ENCODE measurements at places on chromosomes 16 and 17. TPM values are rescaled to one million over a fixed set of nuclear protein-coding genes. Genes with fewer than 3 reads are reported as not detected.

The MMP15 gene
- 7.0 TPM for total RNA-seq

The TRIM16 gene
- 62.5 TPM for total RNA-seq

The HS3ST4 gene
- total RNA-seq, result 33.5 TPM

The TBC1D26 gene
- total RNA-seq, result 0.39 TPM

DNA sequence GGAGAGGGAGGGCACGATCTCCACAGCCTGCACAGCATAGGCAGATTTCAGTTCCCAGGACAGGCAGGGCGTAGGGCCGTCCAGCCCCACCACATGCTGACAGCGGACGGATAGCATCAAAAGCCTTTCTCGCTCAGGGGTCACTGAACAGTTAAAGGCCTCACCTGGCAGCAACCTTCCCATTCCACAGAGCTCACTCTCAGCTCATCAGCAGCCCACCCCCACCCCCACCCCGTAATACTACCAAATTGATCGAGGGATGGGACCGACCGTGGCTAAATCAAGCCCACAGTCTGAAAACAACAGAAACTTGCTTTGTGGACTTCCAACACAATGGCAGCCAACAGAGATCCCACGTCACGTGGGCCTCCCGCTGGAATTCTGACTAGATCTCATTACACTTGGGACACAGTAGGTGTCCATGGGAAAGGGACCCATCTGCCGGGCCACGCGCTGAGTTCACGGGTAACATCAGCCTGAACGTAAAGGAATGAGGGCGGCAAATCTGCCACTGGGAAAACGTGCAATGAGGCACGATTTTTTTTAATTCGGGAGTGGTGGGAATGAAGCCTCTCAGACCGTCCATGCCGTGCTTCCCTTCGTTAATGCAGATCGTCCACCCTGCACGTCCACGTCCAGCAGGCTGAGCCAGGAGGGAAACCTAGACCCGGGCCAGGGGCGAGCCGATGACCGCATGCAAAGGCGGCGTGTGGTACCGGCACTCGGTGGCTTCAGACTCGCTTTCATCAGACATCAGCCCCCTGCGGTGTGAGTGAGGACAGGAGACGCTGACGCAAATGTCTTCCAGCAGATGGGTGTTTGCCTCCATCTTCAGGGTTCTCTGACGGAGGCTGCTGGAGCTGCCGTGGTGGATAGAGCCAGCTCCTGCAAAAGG, 92.1 kb downstream of the TBC1D16 start:
- no peak for DNase-seq

GRCh38 chr17:9028988-9029570, 7.8 kb downstream of the NTN1 start:
- DNase-seq, result no peak

DNA sequence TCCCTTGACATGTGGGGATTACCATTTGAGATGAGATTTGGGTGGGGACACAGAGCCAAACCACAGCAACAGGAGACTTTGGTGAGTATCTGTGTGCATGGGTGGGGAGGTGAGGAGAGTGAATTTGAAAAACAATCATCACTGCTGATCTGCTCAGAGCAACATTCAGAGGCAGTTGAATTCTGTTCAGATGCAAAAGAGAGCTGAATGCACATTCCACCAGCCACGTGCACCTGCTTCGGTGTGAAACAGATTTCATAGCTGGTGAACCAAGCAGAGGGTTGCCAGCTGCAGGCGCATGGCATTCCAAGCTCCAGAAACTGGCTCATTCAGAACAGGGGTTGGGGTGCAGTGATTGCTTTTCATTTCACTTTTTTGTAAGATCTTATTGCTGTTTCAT, 233.1 kb upstream of the FOXF1 start:
- DNase-seq, result no peak

DNA sequence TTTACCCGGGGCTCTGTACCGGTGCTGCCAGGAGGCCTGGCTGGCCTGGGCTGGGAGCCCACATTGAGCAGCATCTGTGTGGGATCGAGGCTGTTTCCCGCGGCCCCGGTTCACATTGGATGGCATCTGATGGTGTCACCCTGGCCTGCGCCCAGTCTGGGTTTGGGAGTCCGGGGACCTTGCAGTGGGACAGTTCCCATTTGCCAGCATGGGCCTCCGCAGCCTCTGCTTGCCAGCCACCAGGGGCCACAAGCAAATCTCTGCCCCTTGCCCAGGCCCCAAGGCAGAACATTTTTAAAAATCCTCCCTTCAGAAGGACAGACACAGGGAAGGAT, 64.5 kb downstream of the BANP start:
- no peak for DNase-seq

- peak; percentile 33 for DNase-seq
Observed at GRCh38 chr17:82698974-82699442, 510 bp upstream of the RAB40B start.

GRCh38 chr17:12342161-12342560, 321.5 kb downstream of the MAP2K4 start:
- DNase-seq, result no peak

DNA sequence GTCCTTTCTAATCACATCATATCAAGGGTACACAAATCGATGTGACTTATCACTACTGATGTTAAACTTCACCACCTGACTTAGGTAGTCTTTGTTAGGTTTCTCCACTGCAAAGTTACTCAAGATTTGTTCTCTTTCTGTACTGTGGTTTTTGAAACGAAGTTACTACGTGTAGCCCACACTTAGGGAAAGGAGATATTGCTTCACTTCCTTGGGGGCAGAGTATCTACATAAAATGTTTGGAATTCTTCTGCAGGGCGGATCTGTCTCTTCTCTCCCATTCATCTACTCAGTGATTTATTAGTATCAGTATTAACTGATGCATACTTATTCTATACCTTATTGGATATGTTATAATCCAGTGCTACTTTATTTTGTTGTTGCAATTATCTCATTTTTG, 403.6 kb upstream of the MON1B start:
- no peak for DNase-seq

DNA sequence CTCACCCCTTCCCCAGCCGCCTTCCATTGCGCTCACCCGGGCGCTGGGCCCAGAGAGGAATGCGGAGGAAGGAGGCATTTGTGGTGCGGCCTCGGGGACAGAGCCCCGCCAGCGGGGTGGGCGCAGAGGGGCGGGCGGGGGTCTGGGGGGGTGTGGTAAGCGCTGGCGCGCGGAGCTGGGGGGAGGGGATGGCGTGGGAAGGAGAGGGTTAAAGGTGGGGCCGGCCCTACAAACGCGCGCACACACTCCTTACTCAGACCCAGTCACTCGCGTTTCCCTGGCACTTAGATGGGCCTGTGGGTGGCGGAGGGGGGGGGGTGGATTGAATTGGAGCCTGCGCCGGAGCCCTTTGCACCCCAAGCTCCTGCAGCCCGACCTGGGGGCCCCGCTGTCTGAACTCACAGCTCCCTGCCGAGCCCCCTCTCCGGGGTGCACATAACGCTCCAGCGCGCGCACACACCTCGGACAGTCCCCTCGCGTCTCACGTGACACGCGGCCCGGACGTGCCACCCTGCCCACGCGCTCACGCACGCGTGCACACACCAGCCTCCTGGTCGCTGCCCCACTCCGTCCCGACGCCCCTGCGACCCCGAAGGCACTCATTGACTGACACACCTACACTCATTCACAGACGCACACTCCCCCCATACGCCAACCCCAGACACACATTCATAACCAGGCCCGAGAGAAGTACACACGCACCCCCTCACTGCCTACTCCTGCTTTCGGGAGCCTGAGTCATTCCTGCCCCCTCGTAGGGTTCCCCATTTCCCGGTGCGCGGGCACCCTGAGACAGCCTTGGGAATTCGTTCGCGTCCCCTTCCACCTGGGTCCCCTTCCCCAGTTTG, 844 bp downstream of the TBKBP1 start:
- DNase-seq, result peak; percentile 51

GRCh38 chr17:31560616-31561235, 169.3 kb downstream of the RAB11FIP4 start:
- DNase-seq, result no peak

DNA sequence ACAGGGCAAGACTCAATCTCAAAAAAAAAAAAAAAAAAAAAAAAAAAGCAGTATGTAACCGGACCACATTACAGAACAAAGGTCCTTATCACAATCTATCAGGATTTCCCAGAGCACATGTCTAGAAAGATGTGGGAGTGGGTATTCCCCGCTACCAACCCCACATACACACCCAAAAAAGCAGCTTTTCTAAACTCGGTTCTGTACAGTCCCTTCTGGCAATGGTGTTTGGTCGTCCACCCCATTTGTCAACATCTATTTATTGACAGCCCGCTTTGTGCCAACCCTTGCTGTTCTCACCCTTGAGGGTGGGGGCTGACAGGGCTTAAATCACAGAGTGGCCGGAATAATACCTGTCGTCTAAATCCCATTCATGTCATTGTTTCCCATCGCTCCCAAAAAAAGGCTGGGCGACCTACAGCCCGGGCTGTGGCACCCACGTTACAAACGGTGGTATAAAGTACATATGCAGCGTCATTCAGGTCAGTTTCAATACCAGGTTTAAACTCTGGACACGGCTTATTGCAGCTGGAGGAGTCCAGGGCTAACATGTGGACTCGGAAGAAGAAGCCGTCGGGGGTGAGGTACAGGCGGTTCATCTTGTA, 3.6 kb downstream of the C17orf58 start:
- DNase-seq, result no peak

GRCh38 chr17:57408071-57408811, 151.9 kb downstream of the MSI2 start:
- DNase-seq, result no peak

DNA sequence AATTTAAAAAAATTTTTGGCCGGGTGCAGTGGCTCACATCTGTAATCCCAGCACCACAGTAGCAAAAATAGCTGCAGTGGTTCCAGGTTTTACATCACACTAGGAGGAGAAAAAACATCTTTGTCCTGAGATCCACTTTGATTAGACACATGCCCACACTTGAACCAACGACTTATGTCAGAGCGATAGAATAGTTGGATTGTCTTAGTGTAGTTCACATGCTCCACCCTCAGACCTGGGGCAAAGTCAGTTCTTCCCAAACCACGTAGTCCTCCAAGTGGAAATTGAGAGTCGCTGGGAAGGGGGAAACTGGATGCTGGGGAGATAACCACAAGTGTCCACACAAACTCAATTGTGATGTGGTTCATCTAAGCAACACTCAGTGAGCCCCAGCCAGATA, 11.4 kb upstream of the ITGAM start:
- DNase-seq, result no peak

- no peak for DNase-seq
Observed at GRCh38 chr16:11788914-11789313, 8.1 kb downstream of the ZC3H7A start.

DNA sequence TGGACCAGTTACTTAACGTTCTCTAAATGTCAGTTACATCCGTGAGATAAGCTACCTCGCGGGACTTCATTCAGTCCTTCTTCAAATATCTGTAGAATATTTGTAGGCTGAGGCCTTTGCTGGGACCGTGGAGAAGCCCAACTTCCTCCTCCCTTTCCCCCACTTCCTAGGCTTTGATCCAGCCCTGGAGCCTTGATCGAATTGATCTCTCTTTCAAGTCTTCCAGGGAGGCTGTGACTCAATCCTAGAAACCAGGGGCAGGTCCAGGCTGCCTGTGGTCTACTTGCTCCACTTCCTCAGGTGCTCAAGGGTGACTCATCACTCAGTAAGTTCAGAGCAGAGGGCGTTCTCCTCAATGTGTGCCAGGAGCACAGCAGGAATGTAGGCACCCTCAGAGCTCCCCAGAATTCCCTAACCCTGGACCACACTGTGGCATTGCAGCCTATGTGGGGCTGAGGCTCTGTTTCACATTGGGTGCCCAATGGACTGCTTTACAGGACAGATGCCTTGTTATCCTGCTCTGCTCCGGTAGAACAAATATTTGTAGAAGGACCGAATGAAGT, 11.2 kb upstream of the CEP20 start:
- no peak for DNase-seq

- DNase-seq, result no peak
Observed at GRCh38 chr16:78396673-78397072, 297.2 kb downstream of the WWOX start.

DNA sequence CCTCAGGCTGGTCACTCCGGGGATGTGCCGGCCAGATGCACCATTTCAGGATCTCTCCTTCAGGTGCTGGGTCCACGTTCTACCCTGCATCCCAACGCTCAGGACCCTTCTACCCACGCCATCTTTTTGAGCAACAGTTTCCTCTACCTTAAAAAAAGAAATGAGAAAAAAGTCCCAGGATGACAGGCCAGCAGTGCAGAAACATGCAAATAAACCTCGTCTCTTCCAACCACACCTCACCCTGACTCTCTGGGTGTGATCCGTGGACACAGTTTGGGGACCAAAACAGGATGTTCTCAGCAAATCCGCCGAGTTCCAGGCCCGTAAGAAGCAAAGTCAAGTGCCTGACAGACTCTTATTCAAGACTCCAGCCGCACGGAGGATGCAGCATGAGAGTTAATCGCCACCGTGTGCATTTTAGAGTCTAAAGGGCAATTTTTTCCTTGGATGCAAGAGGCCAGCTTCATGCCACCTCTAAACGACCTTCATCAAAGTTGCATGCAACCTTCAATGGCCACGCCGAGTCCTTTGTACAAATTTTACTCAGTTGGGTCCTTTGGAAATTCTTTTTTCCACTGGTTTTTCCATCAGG, 99.6 kb downstream of the ZFHX3 start:
- DNase-seq, result no peak

Data from A673 (cell line).